ENCODE measurements at places on chromosomes 4 and X. TPM values are rescaled to one million over a fixed set of nuclear protein-coding genes. Genes with fewer than 3 reads are reported as not detected.

Gene TLR6
- 4.1 TPM for total RNA-seq

DNA sequence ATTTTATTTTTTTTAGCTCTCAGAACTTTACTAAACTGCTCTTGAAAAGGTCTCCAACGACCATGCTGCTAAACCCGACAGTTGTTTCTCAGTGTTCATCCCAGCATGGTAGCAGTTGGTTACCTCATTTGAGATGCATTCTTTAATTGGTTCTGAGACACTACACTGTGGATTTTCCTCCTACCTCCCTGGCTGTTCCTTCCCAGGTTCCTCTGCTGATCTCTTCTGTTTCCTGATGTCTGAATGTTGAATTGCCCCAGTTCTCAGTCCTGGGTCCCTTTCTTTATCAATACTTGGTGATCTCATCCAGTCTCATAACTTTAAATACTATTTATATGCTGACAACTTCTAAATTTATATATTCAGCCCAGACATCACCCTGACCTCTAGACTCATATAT, 19.1 kb upstream of the TMEM165 start:
- DNase-seq = no peak

- no peak for DNase-seq
These were observed 38.7 kb downstream of the RTL9 start for GRCh38 chrX:110397339-110397738.

DNA sequence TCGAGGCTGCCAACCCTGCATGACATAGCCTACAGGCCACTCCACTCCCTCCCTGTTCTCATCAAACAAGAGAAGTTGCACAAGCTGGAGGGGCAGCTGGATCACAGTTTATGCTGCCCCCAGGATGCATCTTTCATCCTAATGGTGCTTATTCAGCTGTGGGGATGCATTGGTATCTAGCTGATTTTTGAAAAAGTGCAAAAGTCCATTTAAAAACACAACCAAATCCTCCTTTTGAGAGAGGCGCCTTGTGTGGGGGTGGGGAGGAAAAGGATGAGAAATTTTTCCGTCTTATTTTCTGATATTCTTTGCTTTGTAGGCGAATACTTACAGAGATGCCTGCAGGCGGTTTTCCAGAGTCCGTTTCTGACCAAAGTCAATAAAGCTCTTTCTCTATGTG, 276.4 kb upstream of the BOD1L1 start:
- DNase-seq = no peak

GRCh38 chr4:10182446-10183424, 66.1 kb upstream of the WDR1 start:
- DNase-seq = no peak

DNA sequence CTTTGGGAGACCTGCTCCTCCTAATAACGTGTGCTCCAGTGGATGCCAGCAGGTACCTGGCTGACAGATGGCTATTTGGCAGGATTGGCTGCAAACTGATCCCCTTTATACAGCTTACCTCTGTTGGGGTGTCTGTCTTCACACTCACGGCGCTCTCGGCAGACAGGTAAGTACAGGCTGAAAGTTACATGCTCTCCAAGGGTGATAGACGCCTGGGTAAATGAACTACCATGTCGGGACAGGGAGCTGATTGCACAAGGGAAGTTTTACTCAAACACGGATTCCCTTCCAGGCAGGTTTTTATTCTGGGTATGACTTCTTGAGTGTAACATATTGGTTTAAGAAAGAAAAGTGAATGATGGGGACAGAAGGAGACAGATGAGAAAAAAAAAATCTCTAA, 836 bp downstream of the GRPR start:
- no peak for DNase-seq
